ENCODE measurements at places on chromosomes 1 and 21.

DNA sequence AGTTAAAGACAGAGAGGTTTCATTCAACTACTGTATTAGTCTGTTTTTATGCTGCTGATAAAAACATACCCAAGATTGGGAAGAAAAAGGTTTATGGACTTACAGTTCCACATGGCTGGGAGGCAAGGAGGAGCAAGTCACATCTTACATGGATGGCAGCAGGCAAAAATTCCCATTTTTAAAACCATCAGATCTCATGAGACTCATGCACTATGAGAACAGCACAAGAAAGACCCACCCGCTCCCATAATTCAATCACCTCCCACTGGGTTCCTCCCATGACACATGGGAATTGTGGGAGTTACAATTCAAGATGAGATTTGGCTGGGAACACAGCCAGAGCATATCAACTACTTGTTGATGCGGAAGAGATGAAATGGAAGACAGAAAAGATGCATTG is 9.2 kb downstream of the GPR161 start:
- no peak for ATAC-seq

- ATAC-seq, result no peak
Measured at GRCh38 chr1:100622037-100622436, 84.1 kb downstream of the GPR88 start.

GRCh38 chr1:19360016-19360415 is 47.9 kb downstream of the SLC66A1 start:
- no peak for ATAC-seq

DNA sequence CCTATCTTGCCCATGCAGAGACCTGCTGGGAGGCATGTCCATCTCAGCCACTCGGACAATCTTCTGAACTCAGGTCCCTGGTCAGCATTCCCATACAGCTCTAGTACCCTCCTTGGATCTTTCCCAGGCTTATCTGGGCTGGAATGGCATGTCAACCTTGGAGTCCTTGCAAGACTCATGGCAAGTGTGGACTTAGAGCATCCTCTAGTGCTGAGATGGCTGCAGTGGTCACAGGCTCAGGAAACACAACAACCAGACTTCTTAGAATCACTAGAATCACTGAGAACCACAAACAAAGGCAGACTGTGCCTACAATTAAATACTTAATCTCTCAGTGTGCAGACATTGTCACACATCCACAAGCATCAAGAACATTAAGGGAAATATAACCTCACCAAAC is 73.1 kb upstream of the TSHB start:
- ATAC-seq, result peak; percentile 48

DNA sequence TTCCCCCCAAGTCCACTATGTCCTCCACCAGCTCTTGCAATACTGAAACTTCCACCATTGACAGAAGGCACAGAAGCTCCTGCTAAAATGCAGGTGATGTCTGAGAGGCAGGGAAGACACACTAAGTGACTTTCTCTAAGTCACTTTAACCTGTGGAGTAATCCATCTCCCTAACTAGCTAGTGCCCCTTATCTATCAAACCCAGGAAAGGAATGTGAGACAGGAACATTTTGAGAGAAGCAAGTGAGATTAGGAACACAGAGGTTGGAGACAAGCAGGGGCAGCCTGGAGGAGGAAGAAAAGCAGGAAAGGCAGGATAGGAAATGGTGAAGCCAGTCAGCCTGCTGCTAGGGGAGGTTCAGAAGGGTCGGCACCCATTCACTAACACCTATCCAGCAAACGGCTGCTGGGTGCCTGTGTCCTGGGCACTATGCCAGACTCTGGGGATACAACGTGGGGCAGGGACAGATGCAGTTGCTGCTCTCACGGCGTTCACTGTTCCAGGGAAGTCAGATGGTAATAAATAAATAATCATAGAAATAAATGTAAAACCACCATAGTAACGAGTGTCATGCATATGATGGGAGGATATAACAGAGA is 7.0 kb downstream of the GPA33 start:
- ATAC-seq, result no peak

DNA sequence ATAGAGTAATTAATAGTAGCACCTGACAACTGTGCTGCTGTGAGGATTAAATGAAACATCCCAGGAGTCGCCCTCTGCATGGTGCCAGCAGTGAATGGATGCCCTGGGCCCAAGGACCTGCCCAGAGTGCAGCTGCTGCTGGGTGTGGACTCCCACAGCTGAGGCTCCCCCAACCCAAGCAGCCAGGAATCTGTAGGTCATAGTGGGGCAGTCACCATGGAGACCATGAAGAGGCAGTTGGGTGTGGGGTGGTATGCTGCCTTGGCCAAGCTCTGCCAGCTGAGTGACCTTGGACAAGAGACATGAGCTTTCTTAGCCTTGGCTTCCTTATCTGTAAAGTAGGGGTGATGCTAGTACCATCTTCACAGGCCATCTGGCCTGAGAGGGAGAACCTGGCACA is 9.4 kb downstream of the OLIG2 start:
- ATAC-seq, result no peak

DNA sequence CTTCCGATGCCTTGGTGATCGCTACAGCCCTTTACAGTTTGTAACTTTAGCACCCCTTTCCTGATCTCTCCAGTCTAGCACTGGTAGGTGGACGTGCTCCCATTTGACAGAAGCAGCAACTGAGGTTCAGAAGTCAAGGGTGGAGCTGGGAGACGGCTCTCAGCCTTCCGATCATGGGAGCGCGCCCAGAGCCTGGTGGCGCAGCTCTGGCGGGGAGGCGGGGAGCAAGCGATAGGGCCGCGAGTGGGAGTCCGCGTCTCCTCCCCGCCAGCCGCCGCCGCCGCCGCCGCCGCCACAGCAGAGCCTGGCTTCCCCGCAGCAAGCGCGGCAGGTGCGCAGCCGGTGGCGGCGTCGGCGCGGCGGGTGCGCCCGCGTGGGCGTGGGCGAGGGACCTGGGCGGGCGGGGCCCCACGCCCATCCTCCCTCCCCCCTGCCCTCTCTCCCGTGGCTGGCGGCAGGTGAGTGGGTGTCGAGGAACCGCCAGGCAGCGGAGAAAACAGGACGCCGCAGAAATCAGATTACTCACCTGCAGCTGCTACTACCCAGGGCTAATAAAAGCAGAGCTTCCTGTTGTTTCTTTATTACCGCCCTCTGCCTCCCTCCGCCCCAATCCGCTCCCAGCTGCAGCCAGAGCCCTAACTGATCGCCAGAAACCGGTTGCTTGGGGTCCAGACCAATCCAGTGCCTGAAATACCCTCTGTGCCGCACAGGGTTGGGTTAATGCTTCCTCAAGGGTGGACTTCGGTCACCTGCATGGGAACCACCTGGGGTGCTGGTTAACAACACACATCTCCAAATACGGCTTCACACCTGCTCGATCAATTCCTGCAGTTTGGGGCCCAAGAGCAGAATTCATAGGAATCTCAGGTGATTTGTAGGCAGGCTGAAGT is 60.2 kb upstream of the ID3 start:
- ATAC-seq, result peak; percentile 87

GRCh38 chr1:7298145-7298544 is 473.0 kb upstream of the VAMP3 start:
- no peak for ATAC-seq

DNA sequence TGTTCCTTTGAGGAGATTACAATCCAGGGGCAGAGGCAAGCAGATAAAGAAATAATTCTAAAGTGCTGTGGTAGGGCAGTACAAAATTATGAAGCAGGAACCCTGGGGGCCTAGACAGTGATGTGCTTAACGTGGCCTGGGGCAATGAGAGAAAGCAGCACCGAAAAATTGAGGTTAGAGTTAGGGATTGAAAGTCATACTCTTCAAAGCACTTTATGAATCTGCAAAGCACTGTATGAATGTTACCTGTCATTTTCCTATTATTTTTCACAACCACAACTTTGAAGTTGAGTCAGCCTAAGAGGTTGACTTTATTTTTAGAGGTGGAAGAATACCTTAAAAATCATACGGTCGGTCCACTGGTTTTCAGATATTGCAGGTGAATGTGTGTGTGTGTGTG is 183.4 kb upstream of the NFIA start:
- no peak for ATAC-seq

DNA sequence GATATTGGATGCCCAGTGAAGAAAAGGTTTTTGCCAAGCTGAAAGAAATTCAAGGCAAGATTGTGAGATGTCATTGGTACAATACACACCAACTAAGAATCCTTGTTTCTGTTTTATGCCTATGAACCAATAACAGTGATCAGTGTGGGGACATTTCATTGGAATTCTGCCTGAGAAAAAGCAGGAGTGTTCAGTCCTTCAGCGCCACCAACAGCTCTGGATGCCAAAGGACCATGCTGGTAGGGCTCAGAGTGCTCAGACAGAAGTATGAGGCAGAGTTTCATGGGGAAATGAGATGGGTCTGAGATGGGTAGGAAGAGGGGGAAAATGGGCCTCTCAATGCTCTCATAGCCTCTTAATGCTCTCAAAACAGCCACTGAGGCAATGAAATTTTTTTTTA is 56.5 kb downstream of the GABPA start:
- ATAC-seq, result no peak

DNA sequence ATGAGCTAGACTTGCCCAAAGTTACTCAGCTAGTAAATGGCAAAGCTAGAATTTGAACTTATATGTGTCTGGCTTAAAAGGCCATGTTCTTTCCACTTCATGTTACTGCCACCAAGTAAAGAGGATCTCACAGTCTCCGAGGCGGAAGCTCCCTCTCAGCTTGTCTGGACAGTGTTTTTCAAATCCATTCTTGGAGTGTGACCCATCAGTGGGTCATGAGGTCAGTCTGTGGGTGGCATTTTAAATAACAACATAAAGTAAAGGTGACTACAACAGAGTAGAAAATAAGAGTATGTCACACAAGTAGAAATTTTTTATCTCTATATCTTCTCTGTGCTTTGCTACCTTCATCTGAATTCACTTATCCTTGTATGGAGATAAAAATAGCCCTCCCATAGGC is 3.2 kb upstream of the HMGB4 start:
- ATAC-seq, result no peak

- no peak for ATAC-seq
Measured at GRCh38 chr1:47701283-47701682, 263.4 kb downstream of the FOXD2 start.

DNA sequence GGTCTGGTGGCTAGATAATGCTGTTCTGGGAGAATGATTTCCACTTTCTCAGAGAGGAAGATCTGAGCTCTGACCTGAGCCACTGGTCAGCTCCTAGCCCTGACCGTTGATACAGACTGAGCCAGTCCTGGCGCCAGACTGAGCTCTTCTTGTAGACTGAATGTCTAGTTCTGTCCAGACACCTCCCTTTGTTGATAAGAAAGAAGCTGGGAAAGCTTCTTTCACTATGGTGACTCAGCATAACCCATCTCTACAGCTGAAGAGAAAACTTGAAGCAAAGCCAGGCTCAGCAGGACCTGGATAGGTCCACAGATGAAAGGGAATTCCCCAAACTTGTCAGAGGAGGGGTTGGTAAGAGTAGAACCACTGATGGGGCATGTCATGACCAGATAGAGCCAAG is 9.9 kb upstream of the TRABD2B start:
- ATAC-seq, result peak; percentile 29

- ATAC-seq, result no peak
Measured at GRCh38 chr1:184358256-184358655, 28.6 kb upstream of the C1orf21 start.

DNA sequence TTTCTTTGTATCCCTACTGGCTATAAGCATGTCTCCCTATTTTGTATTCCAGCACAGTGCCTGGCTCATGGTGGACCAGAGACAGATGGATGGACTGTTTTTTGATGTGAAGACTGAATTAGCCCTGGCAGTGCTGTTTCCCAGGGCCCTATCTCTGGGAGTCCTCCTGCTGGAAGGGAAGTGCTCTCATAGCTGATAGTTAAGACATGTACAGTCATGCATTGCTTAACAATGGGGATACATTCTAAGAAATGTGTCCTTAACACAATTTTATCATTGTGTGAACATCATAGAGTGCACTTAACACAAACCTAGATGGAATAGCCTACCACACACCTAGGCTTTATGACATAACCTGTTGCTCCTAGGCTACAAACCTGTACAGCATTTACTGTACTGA is 21.1 kb downstream of the TLCD4 start:
- no peak for ATAC-seq

DNA sequence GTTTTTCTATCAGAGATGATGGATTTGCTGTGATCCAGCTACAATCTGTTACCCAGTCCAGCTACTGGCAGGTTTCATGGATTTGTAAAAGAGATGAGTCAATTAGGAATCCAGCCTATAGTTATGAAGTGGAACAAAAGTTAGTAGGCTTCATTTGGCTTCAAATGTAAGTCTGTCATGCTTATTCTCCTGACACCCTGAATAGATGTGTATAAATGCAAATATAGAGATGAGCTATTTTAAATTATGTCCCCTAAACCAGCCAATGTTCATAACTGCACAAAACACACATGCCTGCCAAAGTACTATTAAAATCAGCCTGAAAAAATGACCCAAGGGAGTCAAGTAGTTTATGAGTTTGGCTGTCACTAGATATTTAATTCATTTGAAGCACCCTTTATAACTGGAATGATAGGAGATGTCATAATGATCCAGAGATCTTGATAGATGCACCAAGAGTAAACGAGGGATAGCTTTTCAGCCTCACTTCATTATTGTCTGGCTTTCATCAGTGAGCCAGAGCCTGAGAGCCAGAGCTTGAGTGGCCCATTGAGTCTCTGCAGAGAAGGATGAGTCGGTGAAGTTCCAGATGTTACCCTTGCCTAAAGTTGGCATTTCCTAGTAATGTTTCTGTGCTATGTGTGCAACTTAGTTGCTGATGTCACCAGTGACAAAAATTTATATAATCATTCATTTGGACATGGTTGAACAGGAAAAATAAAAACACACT is 11.8 kb upstream of the NTMT2 start:
- ATAC-seq, result no peak

DNA sequence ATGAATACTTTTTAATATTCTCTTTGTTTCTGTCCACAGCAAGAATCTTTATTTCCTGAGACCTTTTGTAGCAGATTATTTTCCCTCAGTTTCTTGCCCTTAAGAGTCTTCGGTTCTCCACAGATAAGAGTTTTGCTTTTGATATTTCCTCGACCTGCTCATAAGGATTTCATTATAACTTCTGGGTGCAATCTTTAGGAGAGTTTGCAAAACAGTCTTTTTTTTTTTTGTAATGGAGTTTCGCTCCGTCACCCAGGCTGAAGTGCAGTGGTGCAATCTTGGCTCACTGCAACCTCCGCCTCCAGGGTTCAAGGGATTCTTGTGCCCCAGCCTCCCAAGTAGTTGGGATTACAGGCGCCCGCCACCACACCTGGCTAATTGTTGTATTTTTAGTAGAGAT is 10.1 kb upstream of the UBE4B start:
- ATAC-seq, result no peak

DNA sequence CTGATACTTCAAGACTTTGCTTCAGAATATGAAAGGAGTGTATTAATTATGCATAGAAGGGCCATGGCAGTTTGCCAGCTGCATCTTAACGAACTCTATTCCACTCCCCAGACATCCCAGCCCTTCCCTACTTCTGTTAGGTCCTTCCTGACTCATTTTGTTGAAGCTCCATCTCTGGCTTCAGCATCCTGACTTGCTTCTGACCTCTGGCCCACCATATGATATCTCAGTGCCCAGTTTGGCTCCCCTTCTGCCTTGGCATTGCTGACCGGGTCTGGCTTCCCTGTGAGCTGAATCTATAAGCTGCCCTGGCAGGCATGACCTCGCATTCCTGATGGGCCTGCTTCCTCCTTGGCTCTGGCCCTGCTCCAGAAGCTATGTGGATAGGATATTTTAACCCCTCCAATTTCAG is 27.6 kb upstream of the ARHGAP29 start:
- no peak for ATAC-seq

Data from esophagus mucosa (tissue), 1 donor.